ENCODE measurements at places on chromosomes 7 and 10.

DNA sequence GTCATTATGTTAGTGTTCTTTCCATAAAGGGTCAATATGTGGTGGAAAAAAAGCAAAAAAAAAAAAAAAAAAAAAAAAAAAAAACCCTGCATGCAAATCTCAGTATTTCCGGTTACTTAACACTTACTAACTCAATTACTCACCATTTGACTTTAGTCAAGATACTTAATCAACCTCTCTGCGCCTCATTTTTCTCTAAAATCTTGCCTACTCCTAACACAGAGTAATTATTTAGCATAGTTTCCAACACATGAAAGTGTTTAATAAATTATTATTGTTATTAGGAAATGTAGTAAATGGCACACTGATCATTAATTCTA is 27.8 kb downstream of the PPP1R3A start:
- DNase-seq, result no peak

- DNase-seq, result no peak
Measured at GRCh38 chr10:121596689-121597503, 1.3 kb downstream of the FGFR2 start.

- no peak for DNase-seq
Measured at GRCh38 chr10:31343009-31343408, 24.0 kb downstream of the ZEB1 start.

DNA sequence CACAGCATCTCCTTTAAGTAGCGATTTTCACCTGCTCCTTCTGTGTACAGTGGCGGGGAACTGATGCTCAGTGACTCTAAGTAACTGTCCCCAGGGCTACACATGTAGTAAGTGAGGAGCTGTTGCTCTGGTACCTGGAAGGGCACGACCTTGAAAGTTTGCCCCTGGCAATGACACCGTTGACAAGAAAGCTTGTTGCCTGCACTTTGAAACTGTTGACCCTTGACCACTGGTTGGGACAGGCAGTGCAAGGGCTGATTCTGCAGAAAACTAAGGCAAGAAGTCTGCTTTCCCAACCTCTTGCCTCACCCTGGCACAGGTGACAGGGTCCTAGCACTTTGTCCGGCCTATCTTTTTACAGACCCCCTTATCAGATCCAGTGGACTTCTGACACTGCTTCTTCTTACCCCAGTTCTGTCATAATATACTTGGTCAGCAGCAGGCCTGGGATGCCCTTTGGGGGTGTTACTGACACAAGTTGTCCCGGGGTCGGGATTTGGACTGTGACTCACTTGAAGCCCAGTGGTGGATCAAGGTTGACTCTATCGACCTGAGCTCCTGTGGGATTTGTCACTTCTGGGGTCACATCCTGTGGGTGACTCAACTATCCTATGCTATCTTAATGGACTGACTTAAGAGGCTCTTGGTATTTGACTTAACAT is 5.8 kb downstream of the ACSL5 start:
- no peak for DNase-seq

GRCh38 chr7:1928645-1929348 is 258.7 kb downstream of the ELFN1 start:
- DNase-seq, result no peak

DNA sequence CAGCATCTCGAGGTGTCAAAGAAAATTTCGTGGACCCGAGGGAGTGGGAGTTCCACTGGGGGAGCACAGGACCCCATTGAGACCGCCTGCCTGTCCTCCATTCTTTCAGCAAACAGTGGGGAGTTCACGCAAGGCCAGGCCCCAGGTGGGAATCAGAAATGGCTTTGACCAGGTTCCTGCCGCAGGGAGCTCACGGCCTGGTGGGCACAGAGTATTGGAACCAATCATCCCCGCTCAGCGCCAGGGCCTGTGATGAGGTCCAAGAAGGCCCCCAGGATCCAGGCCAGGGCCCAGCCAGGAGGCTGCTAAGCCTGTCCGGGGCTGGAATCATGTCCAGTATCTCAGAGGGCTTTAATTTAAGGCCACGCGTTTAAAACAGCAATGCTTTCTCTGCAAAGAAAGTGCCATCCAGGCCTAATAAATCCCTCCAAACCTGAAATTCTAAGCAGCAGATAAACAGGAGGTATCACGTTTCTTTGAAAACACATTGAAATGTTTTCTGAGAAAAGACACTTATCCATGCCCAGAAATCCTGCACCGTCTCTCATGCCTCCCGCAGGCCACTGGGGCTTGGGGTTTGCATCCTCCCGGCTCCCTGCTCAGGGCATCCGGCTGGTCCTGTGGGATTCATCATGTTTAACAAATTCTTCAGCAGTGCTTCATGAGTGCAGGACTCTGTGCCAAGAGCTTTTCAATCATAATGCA is 125.7 kb downstream of the OAT start:
- no peak for DNase-seq

- no peak for DNase-seq
Measured at GRCh38 chr7:48094861-48095293, 5.8 kb downstream of the UPP1 start.

GRCh38 chr7:95317546-95317945 is 6.8 kb downstream of the PON1 start:
- no peak for DNase-seq

- DNase-seq, result no peak
Measured at GRCh38 chr10:4459531-4459930, 366.5 kb upstream of the AKR1E2 start.

GRCh38 chr7:47427051-47427643 is 154.8 kb downstream of the TNS3 start:
- DNase-seq, result no peak

- no peak for DNase-seq
Measured at GRCh38 chr10:62459500-62459899, 85.3 kb downstream of the ZNF365 start.

- DNase-seq, result no peak
Measured at GRCh38 chr7:155863721-155864151, 51.5 kb upstream of the SHH start.

DNA sequence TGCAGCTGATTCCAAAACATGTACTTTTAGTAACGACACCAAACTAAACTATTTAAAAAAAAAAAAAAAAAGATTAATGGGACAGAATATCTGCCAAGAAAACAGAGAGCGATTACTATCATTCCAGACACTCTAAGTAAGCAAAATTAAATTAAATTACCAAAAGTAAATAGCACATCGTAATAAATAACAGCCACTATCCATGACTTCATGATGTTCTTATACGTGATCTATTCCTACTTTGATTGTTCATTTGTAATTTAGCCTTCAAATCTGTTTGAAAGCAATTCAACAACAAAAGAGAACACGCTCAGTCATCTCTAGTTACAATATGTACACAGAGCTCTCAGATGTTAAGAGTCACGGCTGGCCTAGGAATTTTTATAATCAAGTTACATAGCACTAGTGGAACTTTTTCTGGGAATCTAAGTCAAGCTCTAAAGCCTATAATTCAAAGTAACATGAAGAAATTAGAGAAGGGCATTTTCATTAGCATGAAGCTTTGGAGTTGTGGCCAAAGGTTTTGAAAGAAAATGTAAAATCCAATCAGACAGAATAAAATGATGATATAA is 241.7 kb upstream of the NEBL start:
- no peak for DNase-seq

DNA sequence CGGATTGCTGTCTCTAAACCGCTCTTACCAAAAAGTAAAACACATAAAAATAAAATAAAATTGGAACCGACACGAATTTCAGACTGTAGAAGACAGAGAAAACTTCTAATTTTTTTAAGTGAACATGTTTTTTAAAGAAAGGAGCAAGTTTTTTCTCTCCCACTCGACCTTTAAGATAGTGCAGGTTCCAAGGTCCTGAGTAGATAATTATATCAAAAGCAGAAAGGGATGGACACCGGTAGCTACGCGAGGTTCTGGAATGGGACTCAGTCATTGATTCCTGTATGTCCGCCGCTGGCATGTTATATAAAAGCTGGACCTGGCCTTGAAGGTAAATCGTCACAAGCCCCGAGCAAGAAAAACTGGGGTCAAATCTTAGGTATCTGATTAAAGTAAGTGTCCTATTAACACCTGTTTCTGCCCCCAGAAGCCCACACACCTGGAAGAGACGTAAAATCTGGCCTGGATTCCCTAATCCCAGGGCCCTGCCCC is 462 bp upstream of the CISD1 start:
- DNase-seq, result no peak

- peak; percentile 78 for DNase-seq
Measured at GRCh38 chr7:901388-902154, 25.2 kb downstream of the GET4 start.

- DNase-seq, result no peak
Measured at GRCh38 chr10:12018438-12019282, 23.9 kb downstream of the UPF2 start.

GRCh38 chr7:158495786-158496185 is 91.8 kb downstream of the PTPRN2 start:
- no peak for DNase-seq

DNA sequence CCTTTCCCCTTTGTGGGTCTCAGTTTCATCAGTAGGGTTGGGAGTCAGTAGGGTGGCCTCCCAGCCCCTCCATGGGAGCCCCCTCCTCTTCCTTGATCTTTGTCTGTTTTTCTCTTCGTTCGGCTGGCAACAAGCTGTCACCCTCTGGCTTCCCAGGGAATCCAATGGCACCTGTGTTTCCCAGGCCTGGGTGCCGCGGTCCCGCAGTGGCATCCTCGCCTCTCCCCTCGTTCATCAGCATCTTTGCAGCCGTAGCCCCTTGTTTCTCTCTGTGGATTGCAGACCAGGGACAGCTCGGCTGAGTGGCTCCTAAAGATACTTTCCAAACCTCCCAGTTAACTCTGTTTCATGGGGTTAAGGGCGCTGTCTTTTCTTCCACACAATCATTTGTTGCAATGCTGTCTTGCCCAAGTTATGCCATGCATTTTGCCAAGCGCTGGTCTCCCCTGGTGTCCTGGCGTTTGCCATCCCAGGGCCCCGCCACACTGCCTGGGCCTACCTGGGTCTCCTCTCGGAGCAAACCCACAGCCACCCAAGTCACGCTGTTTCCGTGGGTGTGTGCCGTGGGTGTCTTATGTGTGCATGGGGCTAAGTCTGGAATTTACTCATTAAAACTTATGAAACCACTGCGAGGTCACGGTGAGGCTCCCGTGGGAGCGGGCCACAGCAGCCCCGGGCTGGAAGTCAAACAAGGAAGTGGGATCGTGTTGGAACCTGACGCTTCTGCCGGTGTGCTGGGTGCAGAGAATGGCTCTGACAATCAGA is 189.4 kb upstream of the SHH start:
- no peak for DNase-seq

DNA sequence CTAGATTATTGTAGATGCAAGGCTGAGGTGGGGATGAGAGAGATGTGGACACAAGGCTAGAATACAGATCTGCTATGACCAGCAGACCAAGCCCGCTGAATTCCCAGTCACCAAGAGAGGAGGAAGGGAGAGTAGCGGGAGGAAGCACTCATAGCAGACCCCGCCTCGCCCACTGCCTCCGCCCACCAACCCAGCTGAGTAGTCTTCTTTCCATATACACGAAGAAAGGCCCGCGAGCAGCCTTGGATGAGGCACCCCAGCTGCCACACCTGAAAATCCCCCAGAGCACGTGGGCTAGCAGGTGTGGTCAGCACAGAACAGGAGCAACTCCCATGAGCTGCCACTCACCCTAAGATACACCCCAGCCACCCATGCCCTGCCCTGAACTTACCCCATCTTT is 7.9 kb upstream of the H2BK1 start:
- DNase-seq, result no peak

DNA sequence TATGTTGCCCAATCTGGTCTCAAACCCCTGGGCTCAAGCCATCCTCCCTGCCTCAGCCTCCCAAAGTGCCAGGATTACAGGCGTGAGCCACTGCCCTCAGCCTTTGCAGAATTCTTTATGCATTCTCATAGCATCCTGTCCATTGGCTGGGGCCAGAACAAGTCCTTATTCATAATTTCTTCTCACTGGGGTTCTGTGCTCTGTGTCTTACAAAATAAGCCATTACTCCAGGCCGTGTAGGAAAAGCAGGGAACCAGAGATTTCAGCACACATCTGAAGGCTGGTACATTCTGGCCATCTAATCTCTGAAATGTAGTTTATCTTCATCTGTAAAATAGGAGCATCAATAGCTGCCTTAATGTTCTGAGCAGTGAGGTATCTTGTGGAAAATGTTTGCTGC is 10.3 kb upstream of the OCM start:
- DNase-seq, result no peak

- DNase-seq, result peak; percentile 75
Measured at GRCh38 chr7:92763636-92764423, 72.5 kb downstream of the CDK6 start.

DNA sequence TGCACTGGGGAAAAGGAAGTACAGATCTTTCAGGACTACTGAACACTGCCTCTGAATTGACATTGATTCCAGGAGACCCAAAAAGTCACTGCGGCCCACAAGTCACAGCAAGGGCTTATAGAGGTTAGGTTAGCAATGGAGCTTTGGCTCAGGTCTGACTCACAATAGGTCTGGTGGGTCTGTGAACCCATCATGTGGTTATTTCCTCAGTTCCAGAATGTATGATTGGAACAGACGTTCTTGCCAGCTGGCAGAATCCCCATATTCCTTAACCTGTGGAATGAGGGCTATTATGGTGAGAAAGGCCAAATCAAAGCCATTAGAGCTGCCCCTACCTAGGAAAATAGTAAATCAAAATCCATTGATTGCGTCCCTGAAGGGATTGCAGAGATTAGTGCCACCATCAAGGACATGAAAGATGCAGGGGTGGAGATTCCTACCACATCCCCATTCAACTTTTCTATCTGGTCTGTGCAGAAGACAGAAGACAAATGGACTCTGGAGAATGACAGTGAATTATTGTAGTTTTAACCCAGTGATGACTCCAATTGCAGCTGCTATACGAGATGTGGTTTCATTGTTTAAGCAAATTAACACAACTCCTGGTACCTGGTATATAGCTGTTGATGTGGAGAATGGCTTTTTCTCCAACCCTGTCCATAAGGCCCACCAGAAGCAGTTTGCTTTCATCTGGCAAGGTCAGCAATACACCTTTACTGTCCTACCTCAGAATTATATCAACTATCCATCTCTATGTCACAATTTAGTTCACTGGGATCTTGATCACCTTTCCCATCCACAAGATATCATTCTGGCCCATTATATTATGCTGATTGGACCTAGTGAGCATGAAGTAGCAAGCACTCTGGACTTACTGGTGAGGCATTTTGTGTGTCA is 44.5 kb upstream of the PIK3CG start:
- no peak for DNase-seq

DNA sequence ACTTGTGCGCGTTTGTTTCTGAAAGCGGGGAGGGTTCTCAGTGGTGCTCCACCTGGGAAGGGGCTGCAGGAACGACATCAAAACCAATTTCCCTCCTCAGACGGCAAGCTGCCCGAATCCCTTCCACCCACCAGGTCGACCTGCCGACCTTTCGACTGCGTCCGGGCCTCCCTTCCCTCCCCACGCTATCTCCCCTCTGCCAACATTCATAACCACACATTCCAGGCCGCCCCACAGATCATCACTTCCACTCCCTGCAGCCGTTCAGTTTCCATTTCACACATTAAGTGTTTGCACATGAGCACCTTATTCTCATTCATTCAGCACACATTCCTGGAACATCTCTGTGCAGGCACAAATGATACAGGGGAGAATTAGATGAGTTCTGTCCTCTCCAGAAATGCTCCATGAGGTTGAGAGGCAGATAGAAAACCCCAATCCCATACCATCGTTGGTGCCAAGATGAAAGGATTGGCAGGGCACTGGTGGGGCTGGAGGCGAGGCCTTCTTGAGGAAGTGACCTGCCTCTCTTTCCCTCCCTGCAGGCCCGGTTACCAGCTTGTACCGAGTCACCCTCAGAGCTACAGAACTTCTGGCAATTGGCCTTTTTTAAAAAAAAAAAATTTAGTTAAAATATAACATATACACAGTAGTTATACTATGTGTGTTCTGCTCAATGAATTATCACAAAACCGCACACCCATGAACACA is 70.0 kb downstream of the MINDY4 start:
- DNase-seq, result no peak

GRCh38 chr10:86653379-86653778 is 968 bp upstream of the OPN4 start:
- DNase-seq, result no peak

All from HFF-Myc (cell line).